ENCODE measurements at places on chromosomes 1 and 21. TPM values are rescaled to one million over a fixed set of nuclear protein-coding genes. Genes with fewer than 3 reads are reported as not detected.

DNA sequence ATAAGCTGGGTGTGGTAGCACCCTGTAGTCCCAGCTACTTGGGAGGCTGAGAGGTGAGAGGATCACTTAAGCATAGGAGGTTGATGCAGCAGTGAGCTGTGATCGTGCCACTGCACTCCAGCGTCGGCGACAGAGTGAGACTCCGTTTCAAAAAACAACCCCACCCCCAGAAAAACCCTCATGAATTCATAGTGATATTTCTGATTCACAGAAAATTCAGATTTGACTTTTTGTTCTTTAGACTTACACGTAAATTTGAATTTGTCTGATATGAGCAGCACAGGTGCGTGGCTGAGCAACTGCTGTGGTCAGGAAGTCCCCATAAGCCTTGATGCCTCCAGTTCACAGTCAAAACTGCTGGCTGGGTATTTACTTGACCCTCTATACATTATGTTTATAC, 10.0 kb upstream of the MORC3 start:
- no peak overlapping the region for H3K27ac ChIP-seq
- no peaks in the 10 kb centered on the region for H3K4me1 ChIP-seq
- peak; percentile 2 for DNase-seq
- H3K4me3 ChIP-seq: no peak overlapping the region
- H3K36me3 ChIP-seq: no peaks in the 10 kb centered on the region

DNA sequence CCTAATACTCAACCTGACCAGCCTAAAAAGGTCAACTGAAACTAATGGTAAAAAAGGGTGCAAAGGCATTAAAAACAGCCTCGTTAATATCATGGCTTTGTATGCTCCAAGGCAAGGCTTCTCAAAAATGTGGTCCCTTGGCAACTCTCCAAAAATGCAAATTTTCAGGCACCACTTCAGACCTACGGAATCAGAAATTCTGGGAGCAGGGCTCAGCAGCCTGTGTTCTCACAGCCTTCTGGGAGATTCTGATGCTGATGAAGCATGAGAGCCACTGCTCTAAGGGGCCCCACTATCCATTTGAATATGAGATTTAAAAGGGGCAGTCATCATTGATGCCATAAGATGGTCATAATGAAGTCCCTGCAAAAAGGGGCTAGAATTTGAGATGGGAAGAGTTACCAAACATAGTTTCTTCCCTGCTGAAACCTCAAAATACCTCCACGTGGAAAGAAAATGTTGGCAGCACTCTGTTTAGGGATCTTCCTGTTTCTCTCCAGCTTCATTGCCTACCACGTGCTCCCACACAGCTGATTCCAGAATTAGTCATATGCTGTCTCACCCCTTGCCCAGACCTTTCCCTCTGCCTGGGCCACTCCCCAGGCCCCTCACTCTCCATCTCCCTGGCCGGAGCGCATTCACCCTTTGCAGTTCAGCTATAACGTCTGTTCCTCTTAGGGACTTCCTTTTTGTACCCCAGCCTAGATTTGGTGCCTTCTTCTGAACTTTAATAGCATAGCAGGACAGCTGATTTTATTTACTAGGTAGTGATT, 46.7 kb downstream of the PHC2 start:
- H3K4me3 ChIP-seq: no peak overlapping the region
- no peaks in the 10 kb centered on the region for H3K27me3 ChIP-seq
- H3K4me1 ChIP-seq: peaks cover 6% of the 10 kb centered on the region
- no peak overlapping the region for H3K27ac ChIP-seq
- no peaks in the 10 kb centered on the region for H3K36me3 ChIP-seq

GRCh38 chr1:247506831-247507230, 29.4 kb downstream of the OR2C3 start:
- no peaks in the 10 kb centered on the region for H3K4me1 ChIP-seq
- DNase-seq: no peak
- no peak overlapping the region for H3K4me3 ChIP-seq
- H3K36me3 ChIP-seq: no peaks in the 10 kb centered on the region
- H3K27me3 ChIP-seq: no peaks in the 10 kb centered on the region
- no peak overlapping the region for H3K27ac ChIP-seq

Gene CACNA1S
- total RNA-seq: not detected

Gene RGL1
- 13.8 TPM for total RNA-seq

All from suprapubic skin (tissue), 4 donors.